ENCODE measurements at places on chromosomes 6 and 20.

DNA sequence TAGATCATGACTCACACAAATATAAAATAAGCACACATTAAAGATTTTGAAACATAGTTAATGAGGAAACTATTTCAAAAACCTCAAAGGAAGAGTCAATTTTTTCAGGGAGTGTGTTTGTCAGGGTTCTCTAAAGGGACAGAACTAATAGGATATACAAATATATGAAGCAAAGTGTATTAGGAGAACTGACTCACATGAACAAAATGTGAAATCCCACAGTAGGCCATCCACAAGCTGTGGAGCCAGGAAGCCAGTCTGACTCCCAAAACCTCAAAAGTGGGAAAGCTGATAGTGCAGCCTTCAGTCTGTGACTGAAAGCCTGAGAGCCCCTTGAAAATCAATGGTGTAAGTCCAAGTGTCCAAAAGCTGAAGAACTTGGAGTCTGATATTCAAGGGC is 898.0 kb upstream of the EYS start:
- DNase-seq, result no peak

- peak; percentile 65 for DNase-seq
These were observed 2.2 kb upstream of the ID1 start for GRCh38 chr20:31602779-31603441.

DNA sequence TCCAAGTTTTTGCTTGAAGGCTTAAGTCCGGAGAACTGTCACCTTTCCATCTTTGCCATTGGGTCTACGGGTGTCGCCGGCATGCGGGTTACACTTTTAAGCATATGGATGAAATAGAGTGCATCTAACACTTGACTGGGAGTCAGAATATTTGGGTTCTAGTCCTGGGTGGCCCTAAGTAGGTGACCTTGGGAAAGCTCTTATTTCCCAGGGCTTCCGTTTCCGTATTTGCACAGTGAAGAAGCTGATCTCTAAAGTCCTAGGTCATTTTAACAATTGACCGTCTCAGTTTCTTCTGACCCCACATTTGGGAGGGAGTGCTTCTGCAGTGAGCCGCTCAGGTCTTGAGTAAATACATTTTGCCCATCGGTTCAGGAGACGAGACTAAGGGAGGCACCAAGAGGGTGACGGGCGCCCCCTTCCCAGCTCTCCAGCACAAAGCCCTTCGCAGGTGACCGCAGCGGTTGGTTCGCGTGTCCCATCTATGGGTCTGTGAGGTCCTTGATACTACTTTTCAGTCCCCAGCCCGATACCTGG is 651 bp upstream of the BLTP3A start:
- DNase-seq, result no peak

- no peak for DNase-seq
These were observed 597.9 kb downstream of the COL12A1 start for GRCh38 chr6:74607934-74608333.

DNA sequence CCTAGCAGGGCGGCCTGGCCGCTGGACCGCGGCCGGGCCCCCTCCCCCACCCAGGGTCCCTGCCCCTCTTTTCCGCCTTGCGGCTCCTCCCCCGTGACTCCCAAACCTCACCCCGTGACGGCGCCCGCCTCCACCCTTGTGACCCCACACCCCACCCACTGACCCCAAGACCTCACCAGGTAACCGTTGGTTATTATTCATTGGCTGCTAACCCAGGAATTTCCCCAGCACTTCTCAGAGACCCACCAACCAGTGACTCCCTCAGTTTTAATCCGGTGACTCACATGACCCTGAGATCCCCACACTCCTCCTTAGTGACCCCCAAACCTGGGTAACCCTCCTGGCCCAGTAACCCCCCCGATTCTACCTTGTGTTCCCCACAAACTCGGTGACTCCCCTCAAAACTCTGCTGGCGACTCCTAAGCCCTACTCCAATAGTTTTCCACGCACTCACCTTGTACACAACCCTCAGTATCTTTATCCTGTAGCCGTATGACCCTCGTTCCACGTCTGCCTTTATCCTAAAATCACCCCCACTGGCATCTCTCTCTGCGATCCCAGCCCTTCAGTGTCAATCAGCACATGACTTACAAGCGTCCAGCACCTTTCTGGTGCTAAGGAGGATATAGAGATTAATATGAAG is 534 bp downstream of the ZNF76 start:
- DNase-seq, result no peak

GRCh38 chr6:82176616-82177015 is 70.9 kb downstream of the IBTK start:
- peak; percentile 4 for DNase-seq

DNA sequence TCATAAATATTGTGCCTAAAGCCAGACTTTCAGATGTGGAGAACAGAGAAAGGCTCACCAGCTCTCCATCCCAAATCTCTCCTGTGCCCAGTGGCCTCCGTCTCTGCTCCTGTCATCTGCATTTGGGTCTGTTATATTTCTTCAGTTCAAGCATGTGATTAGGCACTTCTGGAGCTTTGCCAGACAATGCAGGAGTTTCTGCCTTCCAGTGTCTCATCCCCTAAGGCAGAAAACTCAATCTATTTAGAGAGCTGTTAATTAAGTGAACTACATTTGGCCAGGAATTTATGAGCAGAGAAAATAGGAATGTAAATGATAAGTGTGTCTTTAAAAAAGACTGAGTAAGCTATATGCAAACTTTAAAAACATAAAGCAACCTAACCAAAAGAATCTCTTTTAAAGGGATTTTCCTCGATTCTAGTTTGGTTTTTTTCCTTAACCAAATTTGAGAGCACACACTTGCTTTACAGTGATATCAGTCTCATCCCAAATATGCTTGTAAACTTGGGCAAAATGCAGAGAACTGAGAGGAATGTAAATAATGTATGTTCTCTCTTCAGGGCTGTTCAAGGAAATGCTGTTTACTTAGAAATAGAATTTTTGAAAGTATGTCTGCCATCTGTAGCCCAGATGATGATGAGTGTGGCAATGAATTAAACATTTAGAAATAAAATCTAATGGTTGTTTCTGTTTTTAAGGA is 113.9 kb downstream of the ELOVL4 start:
- DNase-seq, result no peak

GRCh38 chr6:43910149-43910637 is 140.2 kb downstream of the VEGFA start:
- no peak for DNase-seq

Measured in smooth muscle cell of the brain vasculature (primary cell).